ENCODE measurements at places on chromosomes 3 and 15.

DNA sequence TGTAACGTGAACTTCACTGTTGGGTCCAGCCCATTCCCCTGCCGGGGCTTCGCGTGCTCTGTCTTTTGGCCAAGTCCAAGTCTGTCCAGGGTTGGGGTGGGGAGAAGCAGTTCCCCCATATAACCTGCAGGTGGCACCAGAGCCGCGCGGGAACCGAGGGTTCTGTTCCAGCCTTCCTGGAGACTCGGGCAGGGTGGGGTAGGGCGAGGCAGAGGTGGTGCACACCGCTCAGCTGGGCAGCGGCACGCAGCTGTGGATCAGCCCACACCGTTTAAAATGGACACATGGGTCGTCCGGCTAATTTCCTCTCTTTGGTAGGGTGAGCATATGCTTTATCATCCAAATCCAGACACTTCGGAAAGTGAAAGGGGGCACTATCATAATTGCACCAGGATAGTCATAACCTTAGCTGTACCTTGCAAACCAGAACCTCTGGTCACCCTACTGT is 118.1 kb downstream of the TBC1D2B start:
- peak; percentile 48 for DNase-seq

DNA sequence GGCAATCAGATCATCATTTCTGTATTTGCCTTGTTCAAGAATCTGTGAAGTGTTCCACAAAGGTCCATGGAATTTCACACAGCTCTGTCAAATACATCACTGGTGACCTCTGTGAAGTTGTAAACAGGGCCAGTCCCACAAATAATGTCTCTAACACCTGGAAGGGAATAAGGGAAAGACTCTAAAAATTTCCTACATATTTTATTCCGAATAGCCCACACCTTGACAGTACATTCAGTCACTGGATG is at the start of gene C3orf49:
TSS of gene C3orf49 (plus strand) at position 149 of the 248 bp plus-strand sequence. CDS start 173 bp downstream, outside the sequence.
- DNase-seq: no peak

GRCh38 chr3:113269661-113270060 is 58.3 kb downstream of the BOC start:
- DNase-seq: no peak

- no peak for DNase-seq
These were observed 76.5 kb upstream of the SPRED1 start for GRCh38 chr15:38176155-38176554.

- DNase-seq: no peak
These were observed 201.2 kb downstream of the SATB1 start for GRCh38 chr3:18223974-18224373.

- DNase-seq: no peak
These were observed 28.4 kb upstream of the ST3GAL6 start for GRCh38 chr3:98734735-98735134.

DNA sequence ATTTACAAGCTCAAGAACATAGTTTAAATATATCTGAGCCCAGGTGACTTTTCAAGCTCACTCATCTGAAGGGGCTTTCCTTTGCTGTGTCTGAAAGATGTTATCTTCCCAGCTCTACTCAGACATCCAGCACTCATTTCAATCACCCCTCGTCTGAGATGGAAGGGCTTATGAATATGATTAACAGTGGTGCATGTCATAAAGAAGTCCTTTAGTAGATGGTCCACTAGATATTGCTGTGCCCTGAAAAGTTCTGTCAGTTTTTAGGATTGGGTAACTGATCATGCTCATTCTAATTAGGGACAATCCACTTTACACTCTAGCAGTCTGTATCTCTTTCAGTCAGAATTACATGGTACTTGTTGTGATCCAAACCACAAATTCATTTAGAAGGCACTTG is 28.3 kb downstream of the RETNLB start:
- DNase-seq: no peak

DNA sequence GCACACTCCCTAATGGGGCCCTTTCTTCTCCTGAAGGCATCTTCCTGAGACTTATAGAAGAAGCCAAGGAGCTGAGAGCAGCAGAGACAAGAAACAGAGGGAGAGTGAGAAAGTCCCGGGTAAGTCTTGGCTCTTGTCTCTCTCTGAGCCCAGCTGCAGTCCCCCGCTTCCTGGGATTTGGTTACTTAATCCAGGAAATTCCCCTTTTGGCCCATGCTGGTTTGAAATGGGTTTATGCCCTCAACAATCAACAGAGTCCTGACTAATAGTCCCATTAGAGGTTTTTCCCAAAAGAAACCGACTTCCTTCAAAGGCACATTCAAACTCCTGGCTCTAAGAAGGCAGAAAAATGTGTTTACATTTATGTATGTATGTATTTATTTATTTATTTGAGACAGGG is 22.0 kb downstream of the TMEM158 start:
- no peak for DNase-seq

DNA sequence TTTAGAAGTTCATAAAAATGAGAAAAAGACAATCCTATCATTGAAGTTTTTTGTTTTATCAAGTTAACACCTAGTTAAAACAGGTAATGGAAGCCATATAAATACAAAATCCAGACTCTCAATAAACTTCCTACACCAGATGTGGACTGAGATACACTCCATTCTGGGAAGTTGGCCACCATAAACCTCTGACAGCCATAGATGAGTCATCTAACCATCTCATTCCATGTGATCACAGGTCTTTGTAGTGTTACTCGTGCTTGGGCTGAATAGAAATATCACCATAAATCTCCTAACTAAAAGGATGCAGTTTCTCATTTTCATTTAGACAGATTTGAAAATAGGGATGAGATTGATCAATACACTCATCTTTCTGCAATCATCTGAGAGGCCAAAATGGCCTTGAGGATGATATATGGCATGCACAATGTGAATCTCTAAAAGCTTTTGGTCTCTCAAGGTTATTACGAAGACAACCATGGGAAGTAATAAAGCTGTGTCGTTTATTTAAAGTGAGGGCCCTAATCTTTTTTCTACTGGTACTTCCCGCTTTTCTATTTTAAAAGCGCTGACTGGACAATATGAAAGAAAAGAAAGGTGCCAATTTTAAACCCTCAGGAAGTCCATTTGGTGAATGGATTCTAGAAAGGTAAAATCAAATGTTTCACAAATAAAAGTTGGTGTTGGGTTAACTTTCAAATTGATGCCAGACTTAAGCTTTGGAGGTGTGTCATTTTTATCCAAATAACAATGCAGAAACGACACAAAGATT is 155.5 kb downstream of the POLR2M start:
- DNase-seq: no peak

DNA sequence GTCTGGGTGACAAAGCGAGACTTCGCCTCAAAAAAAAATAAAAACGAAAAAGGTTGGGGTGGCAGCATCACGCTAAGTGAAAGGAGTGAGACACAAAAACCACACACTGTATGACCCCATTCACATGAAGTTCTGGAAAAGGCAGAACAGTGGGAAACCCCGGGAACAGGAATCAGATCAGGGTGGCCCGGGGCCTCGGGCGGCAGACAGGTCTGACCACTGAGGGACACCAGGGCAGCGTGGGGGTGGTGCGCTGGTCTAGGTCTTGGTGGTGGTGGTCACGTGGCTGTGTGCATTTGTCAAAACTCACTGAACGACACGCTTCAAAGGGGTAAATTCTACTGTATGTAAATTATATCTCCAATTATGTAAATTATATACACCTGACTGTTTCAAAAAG is 79.7 kb upstream of the PRR20G start:
- DNase-seq: no peak

- no peak for DNase-seq
These were observed 168.3 kb downstream of the ATP10A start for GRCh38 chr15:25694823-25695312.

GRCh38 chr3:142615171-142615570 is 19.0 kb downstream of the PLS1 start:
- no peak for DNase-seq

DNA sequence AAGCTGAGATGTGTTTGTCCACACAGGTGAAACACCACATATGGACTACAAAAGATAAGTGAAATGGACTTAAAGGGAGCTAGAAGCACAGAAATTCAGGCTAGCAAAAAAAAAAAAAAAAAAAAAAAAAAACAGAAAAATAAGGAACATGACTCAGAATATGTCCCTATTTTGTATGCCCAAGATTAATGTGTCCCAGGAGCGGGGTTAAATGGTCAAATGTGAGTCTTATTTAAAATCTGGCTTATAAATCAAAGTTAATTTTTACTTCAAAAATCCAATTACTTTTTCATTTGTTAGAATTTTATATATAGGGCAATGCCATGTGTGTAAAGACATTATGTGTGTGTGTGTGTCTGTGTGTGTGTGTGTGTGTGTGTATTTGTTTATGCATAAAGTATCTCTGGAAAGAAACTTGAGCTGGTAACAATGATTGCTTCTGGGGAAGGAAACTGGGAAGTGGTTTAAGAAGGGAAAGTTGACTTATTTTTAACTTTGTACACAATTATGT is 986.5 kb downstream of the ROBO2 start:
- no peak for DNase-seq

- no peak for DNase-seq
These were observed 246.5 kb downstream of the ROBO1 start for GRCh38 chr3:79521221-79521848.

DNA sequence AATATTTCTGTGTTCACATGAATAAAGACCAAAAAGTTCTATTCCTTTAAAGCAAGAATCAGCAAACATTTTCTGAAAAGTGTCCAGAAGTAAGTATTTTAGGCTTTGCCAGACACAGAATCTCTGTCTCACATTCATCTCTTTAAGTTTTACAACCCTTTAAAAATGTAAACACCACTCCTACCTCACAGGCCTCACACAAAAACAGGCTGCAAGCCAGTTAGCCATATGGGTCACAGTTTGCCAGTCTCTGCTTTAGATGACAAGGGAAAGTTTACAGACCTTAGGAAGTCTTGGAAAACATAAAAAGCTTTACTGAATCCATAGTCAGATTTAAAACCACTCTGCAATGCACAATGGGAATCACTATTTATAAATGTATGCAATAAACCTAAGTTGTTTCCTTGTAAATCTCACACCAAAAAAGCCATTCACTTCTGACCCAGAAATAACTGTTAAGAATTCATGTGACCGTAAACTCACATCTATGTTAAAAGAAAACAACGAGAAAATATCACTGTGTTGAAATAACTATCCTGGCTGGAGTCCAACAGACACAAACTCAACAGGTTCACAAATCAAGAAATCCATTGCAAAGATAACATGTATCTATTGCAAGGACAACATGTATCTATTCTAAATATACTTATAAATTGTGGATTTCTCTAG is 308.2 kb downstream of the ULK4 start:
- no peak for DNase-seq

GRCh38 chr15:46312133-46312740 is 677.4 kb downstream of the SQOR start:
- DNase-seq: peak; percentile 8

DNA sequence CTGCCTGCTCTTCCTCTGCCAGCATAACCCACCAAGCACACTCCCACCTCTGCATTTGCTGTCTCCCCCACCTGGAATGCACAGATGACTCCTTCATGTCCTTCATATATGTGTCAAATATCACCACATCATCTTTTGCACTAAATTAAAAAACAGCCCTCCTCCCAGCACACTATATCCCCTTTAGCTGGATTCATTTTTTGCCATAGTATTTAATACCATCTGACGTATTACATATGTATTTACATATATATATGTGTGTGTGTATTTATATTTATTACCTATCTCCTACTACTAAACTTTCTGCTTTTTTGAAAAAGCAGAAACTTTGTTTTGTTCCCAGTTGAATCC is 29.4 kb upstream of the UBL7 start:
- DNase-seq: no peak

DNA sequence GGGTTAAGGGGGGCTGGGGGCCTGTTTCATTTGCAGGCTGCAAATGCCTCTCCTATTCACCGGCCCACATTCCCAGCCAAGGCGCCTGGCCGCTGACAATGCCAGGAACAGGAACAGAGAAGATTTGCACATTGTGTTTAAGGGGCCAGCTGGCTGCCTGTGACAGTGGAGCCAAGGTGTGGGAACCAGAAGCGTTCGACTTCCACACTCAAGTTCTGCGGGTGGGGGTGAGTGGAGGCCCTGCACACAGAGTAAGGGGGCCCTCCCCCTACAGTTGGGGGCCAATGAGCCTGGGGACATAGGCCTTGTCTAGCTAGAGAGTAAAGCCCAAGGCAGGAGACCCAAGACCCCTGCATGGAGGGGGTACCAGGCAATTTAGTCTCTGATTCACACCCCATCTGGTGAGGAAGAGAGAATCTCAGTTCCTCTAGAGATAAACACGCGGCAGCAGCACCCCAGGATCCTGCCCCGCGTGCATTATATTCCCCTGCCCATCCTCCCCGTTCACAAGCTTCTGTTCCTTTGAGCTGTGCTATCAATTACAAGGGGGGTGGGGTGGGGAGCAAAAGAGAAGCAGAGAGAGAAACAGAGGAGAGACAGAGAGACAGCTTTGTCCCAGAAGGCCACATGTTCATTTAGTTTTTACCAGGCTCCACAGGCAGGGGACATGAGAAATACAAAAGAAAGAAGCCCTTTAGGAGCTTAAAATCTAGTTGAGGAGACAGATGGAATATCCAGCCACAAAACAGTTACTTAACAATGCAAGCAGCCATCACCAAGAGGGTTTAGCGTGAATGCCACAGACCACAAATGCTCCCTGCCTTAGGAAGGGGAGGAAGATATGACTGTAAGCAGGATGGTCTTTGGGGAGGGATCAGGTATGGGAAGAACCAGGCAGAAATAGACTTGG is 9.2 kb downstream of the IGDCC3 start:
- DNase-seq: no peak
